ENCODE measurements at places on chromosomes 3 and 15.

- DNase-seq = no peak
Observed at GRCh38 chr3:9036404-9037131, 73.3 kb upstream of the RAD18 start.

DNA sequence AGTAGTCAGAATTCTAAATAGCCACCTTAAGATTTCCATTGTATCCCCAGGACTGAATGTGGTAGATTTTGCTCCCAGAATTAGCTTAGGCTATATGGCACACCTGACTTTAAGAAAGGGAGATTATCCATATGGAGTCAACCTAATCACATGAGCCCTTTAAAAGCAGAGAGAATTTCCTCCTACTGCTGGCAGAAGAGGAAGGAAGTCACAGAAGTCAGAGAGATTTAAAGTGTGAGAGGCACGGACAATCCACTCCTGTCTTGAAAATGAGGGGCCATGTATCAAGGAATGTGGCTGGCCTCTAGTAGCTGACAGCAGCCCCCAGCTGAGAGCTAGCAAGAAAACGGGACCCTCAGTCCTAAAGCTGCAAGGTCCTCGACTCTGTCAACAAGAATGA, 26.8 kb downstream of the LRRC31 start:
- no peak for DNase-seq

DNA sequence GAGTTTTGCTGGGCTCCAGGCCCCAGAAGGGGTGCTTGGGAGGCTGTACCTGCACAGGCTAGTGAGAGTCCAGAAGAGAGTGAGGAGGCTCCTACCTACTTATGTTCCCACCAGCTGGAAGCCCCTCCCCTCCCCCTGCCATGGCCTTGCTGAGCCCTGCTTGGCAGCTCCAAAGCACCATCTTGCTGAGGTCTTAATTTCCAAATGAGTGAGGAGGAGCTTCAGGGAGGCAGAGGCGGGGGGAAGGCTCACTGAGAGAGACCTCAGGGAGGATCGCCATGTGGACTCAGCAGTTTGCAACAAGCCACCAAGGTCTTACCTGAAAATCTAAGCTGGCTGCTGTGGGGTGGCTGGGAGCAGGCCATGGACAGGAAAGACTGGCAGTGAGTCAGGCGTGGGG, 8.7 kb upstream of the CACNA2D2 start:
- DNase-seq = no peak

DNA sequence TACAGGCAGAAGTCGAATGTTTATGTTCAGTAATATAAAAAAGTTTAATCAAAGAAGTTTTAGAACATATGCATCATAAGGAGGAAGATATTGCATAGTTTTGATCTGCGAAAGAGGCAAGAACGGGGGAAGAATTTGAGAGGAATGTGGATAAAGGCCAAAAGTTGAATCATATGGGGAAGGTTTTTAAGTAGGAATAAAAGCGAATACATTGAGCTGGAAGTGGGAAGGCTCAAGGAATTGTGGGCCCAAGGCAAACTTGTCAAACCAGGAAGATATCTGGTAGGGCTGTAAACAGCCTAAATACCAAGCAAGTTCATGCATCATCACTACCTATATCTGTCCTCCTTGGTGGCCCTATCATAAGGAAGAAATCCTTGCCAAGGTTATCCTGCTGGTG, 186.9 kb downstream of the MAGI1 start:
- DNase-seq = no peak

GRCh38 chr15:50126072-50126471, 7.0 kb upstream of the ATP8B4 start:
- DNase-seq = no peak

GRCh38 chr15:66572146-66572545, 6.3 kb upstream of the LCTL start:
- no peak for DNase-seq

DNA sequence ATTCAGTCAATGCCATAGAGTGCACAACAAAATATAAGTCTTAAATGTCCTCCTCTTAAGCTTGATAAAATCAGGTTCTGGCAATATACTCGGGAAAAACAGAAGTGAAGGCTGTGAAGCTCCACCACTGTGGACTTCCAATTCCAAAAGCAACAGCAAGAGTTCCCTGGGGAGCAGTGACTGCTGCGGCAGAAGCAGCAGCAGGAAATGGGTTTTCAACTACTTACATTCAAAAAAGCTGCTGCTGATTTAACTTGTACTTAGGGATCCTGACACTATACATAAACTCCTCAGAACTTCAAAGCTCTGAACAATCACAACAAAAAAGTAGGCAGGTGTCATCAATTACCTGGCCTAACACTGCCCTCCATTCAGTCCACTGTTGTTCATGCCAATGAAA, 4.7 kb downstream of the CEP152 start:
- no peak for DNase-seq

- DNase-seq = no peak
Observed at GRCh38 chr15:45543051-45543450, 20.5 kb upstream of the SLC30A4 start.

- no peak for DNase-seq
Observed at GRCh38 chr3:64808061-64808460, 120.3 kb upstream of the ADAMTS9 start.

- DNase-seq = no peak
Observed at GRCh38 chr3:196936288-196936687, 6.0 kb downstream of the NCBP2 start.

GRCh38 chr3:123936400-123936799, 24.6 kb downstream of the CCDC14 start:
- DNase-seq = no peak

- DNase-seq = no peak
Observed at GRCh38 chr3:170799009-170799408, 71.0 kb downstream of the RPL22L1 start.

GRCh38 chr3:127012091-127012490, 29.2 kb downstream of the PLXNA1 start:
- no peak for DNase-seq

DNA sequence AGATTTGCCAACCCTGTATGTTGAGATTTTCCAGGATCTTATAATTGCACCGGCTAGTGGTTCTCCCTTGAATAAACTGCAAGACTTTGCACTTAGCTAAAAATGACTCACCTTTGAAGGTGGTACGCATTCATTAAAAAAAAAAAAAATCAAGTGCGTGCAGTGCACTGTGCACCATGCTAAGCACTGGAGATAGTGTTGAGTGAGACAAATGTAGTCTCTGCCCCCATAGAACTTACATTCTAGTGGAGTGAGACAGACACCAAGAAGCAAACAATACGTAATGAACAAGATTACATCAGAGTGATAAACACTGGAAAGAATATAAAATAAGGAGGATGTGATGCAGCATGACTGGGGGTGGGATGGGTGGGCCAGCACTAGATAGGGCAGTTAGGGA, 69.4 kb downstream of the ITPR1 start:
- no peak for DNase-seq

GRCh38 chr3:197583371-197583770, 27.6 kb upstream of the BDH1 start:
- no peak for DNase-seq

- DNase-seq = no peak
Observed at GRCh38 chr3:96678325-96678724, 136.1 kb upstream of the EPHA6 start.

DNA sequence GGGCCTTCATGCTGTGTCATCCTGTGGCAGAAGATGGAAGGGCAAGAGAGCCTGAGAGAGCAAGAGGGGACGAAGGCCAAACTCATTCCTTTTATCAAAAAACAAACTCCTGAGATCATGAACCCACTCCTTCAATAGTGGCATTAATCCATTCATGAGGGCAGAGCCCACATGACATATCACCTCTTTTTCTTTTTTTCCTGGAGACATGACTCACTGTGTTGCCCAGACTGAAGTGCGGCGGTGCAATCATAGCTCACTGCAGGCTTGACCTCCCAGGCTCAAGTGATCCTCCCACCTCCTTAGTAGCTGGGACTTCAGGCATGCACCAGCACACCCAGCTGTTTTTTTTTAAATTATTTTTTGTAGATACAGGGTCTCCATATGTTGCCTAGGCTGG, 92.0 kb upstream of the RNU6-1 start:
- DNase-seq = no peak

- no peak for DNase-seq
Observed at GRCh38 chr3:157857440-157857839, 248.8 kb downstream of the SHOX2 start.
